EL (cell line): ENCODE measurements at places on chromosomes 3 and 15.

GRCh38 chr3:156293566-156293965, 173.2 kb downstream of the KCNAB1 start:
- no peak for DNase-seq

DNA sequence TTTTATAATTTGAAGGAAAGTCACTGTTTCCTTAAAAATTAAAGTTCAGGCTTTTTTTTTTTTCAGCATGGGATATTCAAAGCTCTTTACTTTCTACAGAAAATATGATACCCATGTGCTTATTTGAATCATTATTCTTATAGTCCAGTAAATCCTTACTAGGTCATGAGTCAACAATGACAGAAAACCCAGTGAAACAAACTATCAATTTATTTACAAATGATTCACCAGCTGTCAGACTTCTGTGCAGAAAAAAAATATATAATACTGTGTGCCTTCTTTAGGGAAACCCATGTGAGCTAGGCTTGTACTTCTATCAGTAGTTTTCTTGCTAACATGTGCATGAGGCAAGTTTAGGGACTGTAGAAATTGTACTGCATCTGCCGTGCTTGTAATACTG, 1.2 kb downstream of the ACP3 start:
- no peak for DNase-seq

GRCh38 chr15:22944651-22945050, 35.5 kb downstream of the CYFIP1 start:
- DNase-seq, result no peak

GRCh38 chr3:63979093-63979885, 44.0 kb downstream of the PSMD6 start:
- peak; percentile 53 for DNase-seq

DNA sequence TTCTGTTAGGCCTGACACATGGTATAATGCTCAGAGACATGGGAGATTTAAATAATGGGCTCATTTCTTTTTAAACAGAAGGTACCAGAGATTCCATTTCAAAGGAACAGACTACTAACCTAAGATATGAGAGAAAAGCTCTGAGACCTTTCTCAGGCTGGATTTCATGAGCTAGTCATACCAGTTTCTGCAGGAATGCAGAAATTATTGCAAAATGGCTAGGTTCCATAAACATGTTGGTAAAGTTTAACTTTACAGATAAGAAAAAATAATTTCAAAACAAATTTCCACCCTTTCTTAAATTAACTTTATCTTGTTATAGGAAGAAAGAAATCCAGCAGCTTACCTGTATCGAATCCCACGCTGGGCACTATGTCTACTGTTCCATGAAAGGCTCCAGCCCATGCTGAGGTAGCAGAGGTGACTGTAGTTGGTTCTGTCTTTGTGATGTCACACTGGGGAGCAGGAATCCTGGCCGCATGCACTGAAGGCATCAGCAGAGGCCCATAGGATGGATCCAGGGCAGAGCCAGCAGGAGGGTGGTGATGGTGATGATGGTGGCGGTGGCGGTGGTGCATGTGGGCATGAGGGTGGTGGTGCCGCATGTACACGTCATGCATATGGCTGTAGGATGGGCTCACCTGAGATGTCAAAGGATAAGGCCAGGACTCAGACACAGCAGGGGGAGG, 22.6 kb downstream of the VGLL3 start:
- no peak for DNase-seq

GRCh38 chr3:59684766-59685165, 634.9 kb upstream of the CFAP20DC start:
- no peak for DNase-seq

DNA sequence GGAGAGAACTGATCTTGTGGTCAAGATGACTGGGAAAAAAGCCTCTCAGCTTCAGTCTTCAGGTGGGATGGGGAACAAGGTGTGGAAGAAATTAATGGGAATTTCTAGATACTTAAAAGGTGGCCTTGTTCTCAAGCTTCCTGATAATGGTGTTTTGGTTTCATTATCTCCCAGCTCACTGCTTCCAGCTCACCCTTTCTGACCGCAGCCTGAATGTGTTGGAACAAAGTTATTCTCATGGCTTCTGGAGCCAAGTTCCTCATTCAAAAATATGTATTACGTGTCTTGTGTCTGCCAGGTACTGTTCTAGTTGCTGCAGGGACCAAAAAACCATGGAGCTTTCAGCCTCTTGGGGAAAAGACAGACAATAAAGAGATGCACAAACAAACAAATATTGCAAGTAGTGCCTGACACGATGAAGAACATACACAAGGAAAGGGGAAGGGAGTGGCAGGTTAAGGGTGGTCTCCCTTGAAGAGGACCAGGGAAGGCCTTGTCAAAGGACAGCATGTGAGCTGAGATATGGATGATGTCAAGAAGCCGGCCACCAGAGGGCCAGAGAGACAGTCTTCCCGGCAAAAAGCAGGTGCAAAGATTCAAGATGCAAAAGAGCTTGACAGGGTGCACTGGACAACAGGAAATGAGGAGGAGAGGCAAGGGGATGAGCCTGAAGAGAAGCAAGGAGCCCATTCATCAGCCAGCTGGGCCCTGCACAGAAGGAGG, 35.5 kb downstream of the ARRDC4 start:
- peak; percentile 41 for DNase-seq

- DNase-seq, result peak; percentile 45
These were observed 8.5 kb downstream of the SHOX2 start for GRCh38 chr3:158097593-158098308.

DNA sequence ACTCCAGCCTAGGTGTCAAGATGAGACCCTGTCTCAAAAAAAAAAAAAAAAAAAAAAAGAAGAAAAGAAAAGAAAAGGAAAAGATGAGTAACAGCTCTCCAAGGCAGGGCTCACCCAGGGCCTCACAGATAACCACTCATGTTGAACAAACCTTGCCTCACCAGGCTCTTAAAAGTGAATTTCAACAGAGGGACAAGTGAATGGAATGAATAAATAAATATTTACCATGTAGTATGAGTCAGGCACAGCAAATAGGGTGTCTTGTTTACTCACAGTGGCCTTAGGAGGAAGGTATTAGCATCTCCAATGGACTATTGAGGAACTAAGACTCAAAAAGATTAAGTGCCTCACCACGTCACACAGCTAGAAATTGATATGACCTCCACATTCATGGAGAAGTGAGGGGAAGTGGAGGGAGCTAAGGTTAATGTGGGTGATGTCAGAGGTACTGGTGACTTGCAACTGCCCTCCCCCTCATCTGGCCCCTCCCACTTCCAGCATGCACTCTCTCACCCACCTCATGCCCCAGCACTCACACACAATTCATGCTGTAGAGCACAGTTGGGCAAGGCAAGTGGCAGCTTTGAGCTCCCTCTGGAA, 255.5 kb downstream of the UACA start:
- DNase-seq, result peak; percentile 49

DNA sequence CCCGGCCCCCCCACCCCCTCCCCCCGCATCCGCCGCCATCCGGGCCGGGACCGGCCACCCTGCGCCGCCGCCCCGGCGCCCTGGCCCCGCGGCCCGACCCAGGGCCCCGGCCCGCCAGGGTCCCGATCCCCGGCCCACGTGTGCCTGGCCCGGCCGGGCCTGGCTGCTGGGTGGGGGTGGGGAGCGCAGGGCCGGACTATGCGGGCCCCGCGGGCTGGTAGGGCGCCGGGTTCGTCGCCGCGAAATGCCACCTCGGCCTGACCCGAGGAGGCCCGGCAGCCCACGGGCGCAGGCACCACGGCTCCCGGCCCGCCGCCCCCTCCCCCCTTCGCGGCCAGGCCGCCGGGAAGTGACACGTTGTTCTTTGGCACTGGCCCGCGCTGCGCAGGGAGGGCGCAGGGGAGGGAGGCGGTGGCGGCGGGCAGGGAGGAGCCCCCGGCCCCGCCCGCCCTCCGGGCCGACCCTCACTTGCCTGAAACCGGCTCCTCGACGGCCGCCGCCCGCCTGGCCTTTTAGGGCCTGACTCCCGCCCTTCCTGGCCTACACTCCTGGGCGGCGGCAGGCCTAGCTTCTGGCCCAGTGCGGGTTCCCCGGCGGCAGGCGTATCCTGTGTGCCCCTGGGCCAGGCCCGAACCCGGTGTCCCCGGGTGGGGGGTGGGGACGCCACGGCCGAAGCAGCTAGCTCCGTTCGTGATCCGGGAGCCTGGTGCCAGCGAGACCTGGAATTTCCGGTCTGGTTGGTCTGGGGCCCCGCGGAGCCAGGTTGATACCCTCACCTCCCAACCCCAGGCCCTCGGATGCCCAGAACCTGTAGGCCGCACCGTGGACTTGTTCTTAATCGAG, 515 bp downstream of the EIF4G1 start:
- peak; percentile 66 for DNase-seq

GRCh38 chr3:15205934-15206661, at the start of gene CAPN7:
Gene CAPN7 (plus strand): TSS chr3:15206246. CDS start chr3:15206496, 250 bp downstream.
- peak; percentile 95 for DNase-seq

- peak; percentile 86 for DNase-seq
These were observed 31.0 kb downstream of the MITF start for GRCh38 chr3:69770219-69770618.

GRCh38 chr3:177995381-177996085, 540.7 kb upstream of the KCNMB2 start:
- no peak for DNase-seq

DNA sequence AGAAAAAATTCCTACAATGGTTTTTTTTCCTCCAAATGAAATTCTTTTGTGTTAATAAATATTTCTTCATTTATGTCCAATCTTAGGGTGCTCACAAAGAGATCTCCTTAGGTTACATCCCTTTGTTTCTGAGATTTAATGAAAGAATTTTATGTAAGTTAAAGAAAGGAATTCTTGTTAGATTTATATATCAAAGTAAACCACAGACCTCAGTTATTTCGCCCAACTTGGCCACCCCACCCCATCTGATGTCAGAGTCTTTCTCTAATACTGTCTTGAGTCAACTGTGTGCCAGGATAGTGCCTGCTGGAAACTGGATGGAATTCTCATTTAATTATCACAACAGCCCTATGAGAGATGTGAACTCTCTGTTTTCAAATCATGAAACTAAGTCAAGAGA, 259.9 kb downstream of the OPA1 start:
- DNase-seq, result no peak

DNA sequence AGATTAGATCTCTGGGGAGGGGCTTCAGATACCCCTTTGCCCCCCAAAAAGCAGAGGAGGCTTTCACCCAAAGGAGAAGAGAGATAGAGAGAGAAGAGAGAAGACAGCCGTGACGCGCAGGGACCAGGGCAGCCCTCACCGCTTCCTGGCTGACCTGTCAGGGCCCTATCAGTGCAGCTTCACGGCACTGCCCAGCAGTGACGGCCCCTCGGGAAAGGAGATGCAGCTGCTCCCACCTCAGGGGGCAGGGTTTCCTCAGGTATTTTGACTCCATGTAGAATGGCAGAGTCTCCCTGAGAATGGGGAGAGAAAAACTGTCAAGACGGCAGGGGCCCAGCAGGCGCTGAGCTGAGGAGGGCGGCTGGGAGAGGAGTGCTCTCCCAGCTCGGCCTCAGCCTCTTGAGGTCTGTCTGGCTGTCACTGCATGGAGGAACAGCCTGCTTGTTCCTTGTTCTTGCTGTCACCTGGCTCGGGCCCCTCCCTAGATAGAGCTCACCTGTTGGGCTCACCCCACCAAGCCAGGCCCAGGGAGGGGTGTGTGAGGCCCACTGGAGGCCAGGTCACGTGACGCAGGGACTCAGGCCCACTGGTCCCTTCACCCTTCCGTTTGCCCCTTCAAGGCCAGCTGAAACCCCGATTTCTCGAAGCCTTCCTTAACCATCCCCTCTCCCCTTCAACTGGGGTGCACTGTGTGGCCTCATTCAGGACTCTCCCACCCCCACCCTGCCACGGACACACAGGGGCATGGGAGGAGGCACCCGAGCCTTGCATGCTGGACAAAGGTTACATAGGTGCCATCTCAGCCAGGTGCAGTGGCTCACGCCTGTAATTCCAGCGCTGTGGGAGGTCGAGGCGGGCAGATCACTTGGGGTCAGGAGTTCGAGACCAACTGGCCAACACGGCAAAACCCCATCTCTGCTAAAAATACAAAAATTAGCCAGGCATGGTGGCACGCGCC, 28.2 kb downstream of the LOXL1 start:
- DNase-seq, result no peak

GRCh38 chr15:60809375-60809774, 330.4 kb upstream of the ICE2 start:
- no peak for DNase-seq

- no peak for DNase-seq
These were observed 864 bp upstream of the NEO1 start for GRCh38 chr15:73051391-73051806.

- no peak for DNase-seq
These were observed 49.8 kb downstream of the PPCDC start for GRCh38 chr15:75073197-75073596.

DNA sequence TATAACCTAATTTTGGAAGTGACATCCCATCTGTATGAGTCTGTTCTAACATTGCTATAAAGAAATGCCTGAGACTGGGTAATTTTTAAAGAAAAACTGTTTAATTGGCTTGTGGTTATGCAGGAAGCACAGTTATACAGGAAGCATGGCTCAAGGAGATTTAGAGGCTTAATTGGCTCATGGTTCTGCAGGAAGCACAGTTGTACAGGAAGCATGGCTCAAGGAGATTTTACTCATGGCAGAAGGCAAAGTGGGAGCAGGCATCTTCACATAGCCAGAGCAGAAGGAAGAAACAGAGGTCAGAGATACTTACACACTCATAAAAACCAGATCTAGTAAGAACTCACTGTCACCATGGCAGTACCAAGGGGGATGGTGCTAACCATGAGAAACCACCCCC, 193.1 kb upstream of the ADAMTS9 start:
- DNase-seq, result no peak

GRCh38 chr3:153855772-153856171, 265.4 kb upstream of the ARHGEF26 start:
- no peak for DNase-seq

- DNase-seq, result no peak
These were observed 45.0 kb upstream of the SLC6A11 start for GRCh38 chr3:10770981-10771380.

- no peak for DNase-seq
These were observed 155.2 kb upstream of the C2CD4B start for GRCh38 chr15:62320259-62320658.

GRCh38 chr3:196336319-196337145, 1.7 kb downstream of the TM4SF19 start:
- no peak for DNase-seq

- peak; percentile 1 for DNase-seq
These were observed 7.9 kb downstream of the RAB27A start for GRCh38 chr15:55281517-55282228.

- DNase-seq, result peak; percentile 98
These were observed 59.7 kb downstream of the RAP2B start for GRCh38 chr3:153221748-153222162.

DNA sequence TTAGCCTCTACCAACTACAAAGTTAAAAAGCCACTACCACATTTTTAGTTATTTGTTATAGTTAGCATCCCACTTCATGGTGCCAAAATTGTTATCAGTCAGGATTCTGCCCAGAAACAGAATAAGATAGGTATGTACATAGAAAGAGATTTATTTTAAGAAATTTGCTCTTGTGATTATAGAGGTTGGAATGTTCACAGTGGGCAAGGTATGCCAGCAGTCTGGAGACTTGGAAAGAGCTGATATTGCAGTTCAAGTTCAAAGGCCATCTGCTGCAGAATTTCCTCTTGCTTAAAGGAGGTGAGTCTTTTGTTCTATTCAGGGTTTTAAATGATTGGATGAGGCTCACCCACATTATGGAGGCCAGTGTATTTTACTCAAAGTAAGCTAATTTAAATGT, 143.8 kb upstream of the POU1F1 start:
- DNase-seq, result no peak

GRCh38 chr3:64224826-64225610, at the start of gene PRICKLE2:
Gene PRICKLE2 (minus strand): TSS chr3:64225466. CDS start chr3:64198927, 26,539 bp downstream.
- DNase-seq, result peak; percentile 94
